ENCODE measurements at places on chromosomes 1 and 21.

- peak; percentile 33 for DNase-seq
These were observed 139.2 kb downstream of the CLIC6 start for GRCh38 chr21:34807881-34808568.

GRCh38 chr21:33046455-33046854, 20.7 kb downstream of the OLIG2 start:
- DNase-seq: no peak

- DNase-seq: no peak
These were observed 7.2 kb upstream of the ATP1A1 start for GRCh38 chr1:116365857-116366256.

- DNase-seq: no peak
These were observed 58.5 kb upstream of the DNAJC6 start for GRCh38 chr1:65250826-65251225.

- DNase-seq: no peak
These were observed 35.7 kb downstream of the ZBTB8B start for GRCh38 chr1:32500387-32501209.

DNA sequence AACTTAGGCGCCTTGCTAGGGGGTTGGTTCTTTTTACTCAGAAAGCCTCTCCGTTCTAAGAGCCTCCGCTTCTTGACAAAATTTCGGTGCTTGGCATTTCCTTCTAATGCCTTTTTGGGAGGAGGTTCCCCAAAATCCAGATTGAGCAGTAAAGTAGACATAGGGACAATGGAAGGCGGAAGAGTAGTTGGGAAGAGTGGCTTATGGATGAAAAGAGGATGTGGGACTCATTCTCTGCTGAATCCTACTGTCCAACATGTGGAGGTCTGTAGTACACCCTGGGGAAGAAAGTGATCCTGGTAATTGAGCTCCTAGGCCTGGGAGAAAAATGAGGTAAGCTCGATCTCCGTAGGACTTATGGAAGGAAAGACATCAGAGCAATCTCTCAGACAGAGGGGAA, 777 bp upstream of the METTL25B start:
- DNase-seq: no peak

DNA sequence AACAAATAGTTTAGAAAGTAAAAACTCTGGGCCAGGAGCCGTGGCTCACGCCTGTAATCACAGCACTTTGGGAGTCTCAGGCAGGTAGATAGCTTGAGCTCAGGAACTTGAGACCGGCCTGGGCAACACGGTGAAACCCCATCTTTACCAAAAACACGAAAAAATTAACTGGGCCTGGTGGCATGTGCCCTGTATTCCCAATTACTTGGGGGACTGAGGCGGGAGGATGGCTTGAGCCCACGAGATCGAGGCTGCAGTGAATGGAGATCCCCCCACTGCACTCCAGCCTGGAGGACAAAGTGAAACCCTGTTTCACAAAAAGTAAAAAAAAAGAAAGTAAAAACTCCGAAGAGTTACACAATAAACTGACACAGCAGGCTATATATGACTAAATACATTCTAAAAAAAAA, 10.6 kb downstream of the CEP170 start:
- DNase-seq: no peak

DNA sequence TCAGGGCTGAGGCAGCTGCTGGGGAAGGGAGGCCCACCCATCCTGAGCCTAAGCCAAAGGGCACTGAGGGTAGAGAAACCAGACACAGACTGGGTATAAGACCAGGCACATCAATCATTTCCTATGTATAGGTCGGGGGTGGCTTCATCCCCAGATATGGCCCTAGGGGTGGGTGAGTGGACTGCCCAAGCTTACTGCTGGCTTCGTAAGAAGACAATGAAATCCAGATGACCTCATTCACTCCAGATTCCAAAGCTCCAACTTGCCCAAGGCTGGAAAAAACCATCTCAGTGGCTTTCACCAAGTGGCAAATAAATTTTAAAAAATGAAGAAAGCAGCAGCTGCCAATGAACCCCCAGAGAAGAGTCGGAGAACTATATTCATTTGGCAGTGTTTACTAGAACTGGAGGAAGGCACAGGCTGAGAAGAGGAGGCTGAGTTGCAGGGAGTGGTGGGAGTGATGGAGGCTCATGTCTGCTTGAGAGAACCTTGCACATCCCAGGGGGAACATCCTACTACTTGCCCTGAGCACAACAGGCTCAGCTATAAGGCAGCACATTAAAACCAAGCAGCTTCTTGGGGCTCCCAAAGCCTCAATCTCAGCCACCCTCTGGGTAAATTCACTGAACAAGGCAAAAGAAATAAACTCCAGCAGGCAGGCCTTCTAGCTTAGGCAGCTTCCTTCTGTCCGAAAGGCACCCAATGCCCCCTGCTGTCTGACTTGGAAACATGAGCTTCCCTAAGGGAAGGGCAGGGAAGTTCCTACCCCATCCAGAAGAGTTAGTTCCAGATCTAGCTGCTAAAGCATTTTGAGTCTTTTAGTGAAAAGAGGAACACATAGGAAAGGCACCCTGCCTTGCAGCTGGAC, 14.1 kb downstream of the PEA15 start:
- DNase-seq: no peak

GRCh38 chr1:199295107-199295506, 656.3 kb downstream of the PTPRC start:
- no peak for DNase-seq

GRCh38 chr1:60503266-60503925, 429.8 kb upstream of the C1orf87 start:
- no peak for DNase-seq

- DNase-seq: no peak
These were observed 15.5 kb upstream of the NPPB start for GRCh38 chr1:11874258-11874562.

DNA sequence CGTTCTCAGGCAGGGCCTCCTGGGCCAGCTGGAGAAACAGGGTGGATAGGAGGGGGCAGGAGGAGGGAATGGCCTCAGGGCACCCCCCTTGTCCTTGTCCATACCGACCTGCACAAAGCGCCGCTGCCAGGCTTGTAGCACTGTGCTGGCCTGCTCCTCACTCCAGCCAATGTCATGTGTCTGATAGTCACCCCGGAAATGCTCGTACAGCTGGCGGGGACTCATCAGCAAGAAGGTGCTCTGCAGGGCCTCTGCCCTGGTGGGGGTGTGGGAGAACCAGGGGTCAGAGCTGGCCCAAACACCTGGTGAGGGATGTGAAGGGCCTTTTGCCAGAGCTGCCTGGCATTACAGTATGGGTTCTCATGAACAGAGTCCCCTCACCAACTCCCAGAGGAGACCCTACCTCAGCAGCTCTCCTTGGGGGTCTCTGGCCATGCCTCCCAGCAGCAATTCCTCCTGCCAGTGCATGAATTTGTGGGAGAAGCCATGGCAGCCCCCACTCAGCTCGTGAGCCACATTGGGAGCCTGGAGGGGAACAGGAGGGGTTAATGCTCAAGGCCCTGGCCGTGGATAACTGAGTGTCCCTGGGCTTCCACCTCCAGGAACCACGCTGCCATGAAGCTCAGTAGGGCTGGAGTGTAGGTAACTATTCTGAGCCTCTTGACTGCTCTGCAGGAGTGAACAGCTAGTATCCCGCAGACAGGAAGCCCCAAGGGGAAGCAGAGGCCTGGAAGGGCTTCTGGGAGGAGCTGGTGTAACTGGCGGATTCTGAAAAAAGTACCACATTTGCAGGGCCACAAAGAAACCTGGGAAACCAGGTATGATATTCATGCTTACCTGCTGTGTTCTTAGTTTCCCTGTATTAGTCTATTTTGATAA, 13.3 kb downstream of the PTCH2 start:
- no peak for DNase-seq

DNA sequence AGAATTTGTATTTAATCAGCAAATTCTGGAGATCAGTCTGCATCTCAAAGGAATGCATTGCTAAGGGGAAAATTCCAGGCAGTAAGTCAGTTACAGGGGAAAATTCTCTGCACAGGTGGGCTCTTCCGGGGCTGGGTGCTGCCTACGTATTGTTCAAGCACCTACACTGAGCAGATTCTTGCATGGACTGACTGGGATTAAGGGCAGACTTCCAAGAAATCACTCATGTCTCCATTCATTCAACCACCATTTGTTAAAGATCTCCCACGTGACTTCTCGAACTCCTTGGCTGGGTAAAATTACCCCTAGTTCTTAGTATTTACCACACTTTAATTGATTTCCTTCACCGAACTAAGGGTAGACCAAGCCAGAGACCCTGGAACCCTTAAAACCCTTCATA, 28.2 kb upstream of the KCNE1 start:
- DNase-seq: no peak

DNA sequence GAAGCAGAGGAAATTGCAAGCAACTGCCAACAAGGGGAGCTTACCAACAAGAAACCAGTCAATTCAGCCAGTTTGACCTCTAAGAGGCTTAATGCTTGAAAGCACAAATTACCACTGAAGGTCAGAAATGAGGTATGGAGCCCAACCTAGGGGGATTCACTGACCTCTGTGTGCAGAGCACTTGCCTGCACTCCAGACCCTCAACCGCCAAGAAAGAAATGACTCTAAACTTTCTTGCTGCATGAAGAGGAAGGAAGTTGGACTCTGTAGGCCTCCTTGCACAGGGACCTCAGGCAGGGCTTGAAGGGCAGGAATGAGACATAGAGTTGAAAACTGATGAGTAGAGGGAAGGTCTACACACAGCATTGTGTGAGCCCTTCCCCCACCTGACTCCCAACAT, 10.0 kb downstream of the ARMH1 start:
- no peak for DNase-seq

DNA sequence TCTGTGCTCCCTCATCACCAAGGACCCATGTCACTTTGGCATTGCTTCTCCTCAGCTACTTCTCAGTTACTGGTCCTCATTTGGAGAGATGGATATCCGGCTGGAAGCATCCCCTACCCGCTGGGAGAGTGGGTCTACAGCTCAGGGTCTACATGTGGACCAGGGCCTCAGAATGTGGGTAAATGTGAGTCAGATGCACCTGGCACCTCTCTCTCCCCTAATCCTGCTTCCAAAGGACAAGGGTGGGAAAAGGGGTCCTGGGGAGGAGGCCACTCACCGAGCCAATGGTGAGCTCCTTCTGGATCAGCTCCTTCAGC, 908 bp downstream of the S100A6 start:
- no peak for DNase-seq

- no peak for DNase-seq
These were observed 138.5 kb upstream of the SGIP1 start for GRCh38 chr1:66395202-66396061.

DNA sequence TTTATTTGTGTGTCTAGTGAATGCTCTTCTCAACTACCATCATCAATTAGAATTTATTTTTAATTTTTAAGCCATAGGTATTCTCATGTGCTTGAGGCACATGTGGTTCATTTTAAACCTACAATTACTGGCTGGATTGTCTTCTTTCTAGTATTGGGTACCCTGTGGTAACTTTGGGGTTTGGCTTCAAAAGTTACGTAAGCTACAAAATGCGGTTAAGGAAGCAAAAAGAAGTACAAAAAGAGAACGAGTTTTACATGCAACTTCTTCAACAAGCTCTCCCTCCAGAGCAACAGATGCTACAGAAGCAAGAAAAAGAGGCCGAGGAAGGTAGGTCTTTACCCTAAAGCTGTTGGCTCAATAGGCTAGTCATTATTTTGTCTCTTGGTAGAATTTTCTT, 25.8 kb downstream of the MACO1 start:
- no peak for DNase-seq

DNA sequence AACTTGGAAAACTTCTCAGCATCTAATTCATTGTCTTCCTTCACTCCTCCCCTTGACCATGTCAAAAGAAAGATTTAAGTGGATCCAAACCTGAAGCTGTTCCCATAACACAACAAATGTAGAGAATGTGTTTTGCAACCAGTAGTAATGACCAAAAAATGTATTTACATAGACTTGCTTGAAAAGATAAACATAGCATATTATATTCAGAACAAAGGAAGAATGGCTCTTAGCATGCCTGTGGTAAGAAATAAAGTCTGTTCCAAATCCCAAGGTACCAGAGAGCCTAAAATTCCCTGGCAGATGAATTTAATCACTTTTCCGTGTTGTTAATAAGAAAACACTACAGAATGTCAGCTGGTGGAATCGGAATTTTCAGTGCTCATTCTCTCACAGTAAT, 36.8 kb downstream of the FMO3 start:
- no peak for DNase-seq

- DNase-seq: no peak
These were observed 221.4 kb upstream of the PKN2 start for GRCh38 chr1:88462488-88463261.

GRCh38 chr1:209625791-209626285, 26.4 kb downstream of the LAMB3 start:
- no peak for DNase-seq

DNA sequence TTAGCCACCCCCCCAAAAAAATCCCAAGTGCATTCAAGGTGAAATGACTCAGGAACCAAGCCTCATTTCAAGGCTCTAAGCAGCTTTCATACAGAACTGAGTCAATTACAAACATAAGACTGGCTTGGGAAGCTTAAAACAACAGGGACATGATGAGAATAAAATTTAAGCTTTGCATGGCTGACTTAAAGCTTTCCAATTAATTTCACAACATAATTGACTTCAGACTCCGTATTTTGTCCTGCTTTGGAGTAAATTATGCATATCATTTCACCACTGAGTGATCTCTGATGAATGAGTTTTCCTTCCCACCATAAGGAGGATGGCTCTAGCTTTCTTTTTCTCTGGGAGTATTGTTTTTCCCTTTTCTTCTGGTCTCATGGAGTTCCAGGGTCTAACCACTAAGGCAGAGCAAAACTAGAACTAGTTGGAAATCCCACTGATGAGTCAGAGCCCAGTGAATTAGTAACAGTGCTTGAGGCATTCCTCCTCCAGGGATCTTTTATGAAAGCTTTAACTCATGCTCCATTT, 72.8 kb downstream of the XCL2 start:
- DNase-seq: no peak

DNA sequence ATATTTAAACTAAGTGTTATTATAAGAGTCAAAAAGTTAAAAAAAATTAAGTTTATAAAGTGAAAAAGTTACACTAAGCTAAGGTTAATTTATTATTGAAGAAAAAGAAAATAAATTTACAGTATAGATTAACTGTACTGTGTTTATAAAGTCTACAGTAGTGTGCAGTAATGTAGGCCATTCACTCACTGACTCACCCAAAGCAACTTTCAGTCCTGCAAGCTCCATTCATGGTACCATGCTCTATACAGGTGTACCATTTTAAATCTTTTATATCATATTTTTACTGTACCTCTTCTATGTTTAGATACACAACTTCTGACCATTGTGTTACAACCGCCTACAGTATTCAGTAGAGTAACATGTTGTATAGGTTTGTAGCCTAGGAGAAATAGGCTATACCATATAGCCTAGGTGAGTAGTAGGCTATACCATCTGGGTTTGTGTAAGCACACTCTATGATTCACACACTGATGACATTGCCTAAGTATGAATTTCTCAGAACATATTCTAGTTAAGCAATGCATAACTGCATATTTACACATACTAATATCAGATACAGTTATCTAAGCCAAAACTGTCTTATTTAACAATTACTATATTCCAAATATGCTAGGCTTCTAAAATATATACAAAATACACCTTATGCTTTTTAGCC, 80.6 kb upstream of the GFI1 start:
- DNase-seq: no peak

DNA sequence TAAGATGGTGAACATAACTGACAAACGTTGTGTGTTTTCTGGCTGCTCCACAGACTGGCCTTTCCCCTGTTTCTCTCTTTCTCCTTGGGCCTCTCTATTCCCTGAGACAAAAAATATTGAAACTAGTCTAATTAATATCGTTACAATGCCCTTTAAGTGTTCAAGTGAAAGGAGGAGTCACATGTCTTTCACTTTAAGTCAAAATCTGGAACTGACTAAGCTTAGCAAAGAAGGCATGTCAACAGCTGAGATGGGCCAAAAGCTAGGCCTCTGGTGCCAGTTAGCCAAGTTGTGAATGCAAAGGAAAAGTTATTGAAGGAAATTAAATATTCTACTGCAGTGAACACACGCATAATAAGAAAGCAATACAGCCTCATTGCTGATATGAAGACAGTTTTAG, 32.2 kb upstream of the FCRL3 start:
- no peak for DNase-seq

All from central memory CD4-positive, alpha-beta T cell (primary cell).